ENCODE measurements at places on chromosomes 7 and 10.
A peak's percentile ranks its signal among the peaks of the same experiment; 100 is the strongest.

GRCh38 chr7:117319181-117319580 is 3.7 kb downstream of the WNT2 start:
- no peak for DNase-seq

GRCh38 chr10:67868132-67868531 is 16.3 kb upstream of the SIRT1 start:
- no peak for DNase-seq

DNA sequence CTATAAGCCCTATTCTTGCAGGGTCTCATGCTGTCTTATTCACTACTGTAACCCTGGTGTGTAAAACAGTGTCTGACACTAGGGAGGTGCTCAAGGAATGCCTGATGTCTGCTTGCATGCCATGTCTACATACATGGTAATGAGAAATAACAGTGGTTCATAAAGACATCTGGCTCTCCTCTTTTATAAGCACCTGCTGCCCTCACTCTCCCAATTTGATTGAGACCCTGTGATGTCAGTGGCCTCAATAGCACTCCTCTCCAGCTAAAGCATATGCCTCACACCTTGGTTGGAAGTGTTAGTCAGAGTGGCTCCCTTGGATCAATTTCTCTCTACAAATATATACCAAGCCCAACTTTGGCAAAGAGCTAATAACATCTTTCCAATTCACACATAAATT is 30.6 kb downstream of the ANK3 start:
- no peak for DNase-seq

GRCh38 chr7:138975343-138976104 is 5.7 kb downstream of the KIAA1549 start:
- DNase-seq, result peak; percentile 86

DNA sequence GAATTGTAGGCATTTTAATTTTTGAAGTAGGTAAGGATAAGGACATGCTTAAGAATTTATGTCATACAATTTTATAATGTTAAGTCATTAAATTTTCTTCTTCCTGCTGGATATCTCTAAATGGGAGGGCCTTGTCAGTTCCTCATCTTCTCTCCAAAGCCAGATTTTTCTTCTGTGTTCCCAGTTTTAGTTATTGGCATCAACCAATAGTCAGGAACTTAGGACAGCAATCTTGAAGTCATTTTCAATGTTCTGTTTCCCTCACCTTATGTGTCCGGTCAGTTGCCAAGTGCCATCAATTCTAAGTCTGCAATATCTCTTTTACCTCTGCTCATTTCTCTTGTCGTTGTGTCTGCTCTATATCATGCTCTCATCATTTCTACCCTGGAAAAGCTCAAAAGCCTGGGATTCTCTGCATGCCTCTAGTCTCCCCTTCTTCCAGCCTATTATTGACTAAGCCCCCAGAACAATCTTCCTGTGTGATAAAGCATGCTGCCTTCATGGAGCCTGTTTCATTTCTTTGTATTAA is 145.2 kb downstream of the PPP1R9A start:
- no peak for DNase-seq

DNA sequence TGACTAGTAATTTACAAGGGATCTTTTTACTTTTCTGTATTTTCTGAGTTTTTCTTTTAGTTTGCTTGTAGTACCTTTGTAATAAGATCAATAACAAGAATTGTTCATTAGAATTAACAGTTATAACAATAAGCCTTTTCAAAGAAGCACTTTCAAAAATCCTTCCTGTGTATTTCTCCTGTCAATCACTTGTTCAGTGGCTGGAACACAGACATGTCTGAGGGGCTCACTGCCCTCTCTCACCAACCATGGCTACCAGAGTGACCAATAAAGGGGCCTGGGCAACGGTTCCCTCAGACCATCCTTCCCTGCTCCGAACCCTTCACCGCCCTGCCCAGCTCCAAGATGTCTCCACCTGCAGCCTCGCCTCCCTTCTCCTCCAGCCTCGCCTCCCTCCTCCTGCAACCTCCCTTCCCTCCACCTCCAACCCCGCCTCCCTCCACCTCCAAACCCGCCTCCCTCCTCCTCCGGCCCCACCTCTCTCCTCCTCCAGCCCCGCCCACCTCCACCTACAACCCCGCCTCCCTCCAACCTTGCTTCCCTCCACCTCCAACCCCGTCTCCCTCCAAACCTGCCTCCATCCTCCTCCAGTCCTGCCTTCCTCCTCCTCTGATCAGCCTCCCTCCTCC is 353.4 kb downstream of the TNS3 start:
- DNase-seq, result no peak

GRCh38 chr7:133196856-133197612 is 55.8 kb upstream of the EXOC4 start:
- DNase-seq, result no peak

- DNase-seq, result no peak
Measured at GRCh38 chr10:61779950-61780659, 117.4 kb downstream of the CABCOCO1 start.

DNA sequence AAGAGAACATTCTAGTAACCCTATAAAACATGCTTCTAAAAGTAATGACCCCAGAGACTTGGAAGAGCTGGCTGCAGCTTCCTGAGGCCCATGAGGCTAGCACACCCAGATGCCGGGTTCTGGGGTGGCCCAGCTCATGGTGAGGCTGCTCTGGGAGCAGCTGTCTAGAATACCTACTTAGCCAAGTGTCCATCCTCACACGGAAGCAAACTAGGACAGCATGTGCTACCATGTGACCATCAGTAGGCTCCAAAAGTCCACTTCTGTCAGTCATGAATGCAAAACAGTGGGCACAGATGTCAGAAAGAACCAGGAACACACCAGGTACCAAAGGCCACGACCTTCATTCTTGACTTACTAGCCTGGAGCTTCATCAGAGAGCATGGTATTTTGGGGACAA is 32.4 kb downstream of the CTBP2 start:
- DNase-seq, result no peak

GRCh38 chr7:95536656-95537311 is 51.0 kb downstream of the ASB4 start:
- no peak for DNase-seq

GRCh38 chr10:58087896-58088295 is 179.8 kb downstream of the IPMK start:
- no peak for DNase-seq

GRCh38 chr10:33293076-33293475 is 41.4 kb downstream of the NRP1 start:
- no peak for DNase-seq

DNA sequence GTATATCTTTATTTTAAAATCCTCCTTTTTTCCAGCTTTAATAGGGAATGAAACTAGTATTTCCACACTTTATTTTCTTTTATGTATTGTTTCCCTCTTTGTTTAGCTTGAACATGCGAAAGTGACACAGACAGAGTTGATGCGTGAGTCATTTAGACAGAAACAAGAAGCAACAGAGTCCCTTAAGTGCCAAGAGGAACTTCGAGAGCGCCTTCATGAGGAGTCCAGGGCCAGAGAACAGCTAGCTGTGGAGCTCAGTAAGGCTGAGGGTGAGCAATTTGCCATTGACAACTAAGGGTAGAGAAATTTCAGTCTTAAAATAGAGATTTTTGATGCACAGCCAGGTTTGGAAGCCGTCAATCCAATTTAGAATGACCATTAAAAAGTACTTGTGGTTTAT is 73.1 kb downstream of the CYP51A1 start:
- no peak for DNase-seq

GRCh38 chr10:3647074-3647473 is 137.9 kb downstream of the KLF6 start:
- no peak for DNase-seq

- no peak for DNase-seq
Measured at GRCh38 chr10:73478636-73479035, 17.2 kb downstream of the PPP3CB start.

- DNase-seq, result no peak
Measured at GRCh38 chr10:123642293-123642692, 23.9 kb upstream of the GPR26 start.

DNA sequence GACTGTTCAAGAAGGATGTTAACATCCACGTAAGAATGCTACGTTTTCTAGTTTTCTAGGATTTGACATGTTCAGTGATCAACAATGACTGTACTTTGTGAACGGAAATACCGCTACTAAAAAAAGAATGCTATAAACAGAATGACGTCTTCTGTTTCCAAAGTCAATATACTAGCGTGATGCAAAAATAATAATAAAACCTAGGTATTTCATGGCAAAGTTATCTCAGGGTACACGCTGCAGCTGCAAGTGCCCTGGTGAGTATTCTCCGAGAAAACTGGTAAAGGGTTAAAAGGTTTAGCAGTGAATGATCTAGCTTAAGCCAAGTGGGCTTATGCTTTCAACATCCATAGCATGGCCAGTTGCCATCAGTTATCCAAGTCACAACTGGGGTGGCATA is 653.3 kb upstream of the PFKP start:
- DNase-seq, result no peak

DNA sequence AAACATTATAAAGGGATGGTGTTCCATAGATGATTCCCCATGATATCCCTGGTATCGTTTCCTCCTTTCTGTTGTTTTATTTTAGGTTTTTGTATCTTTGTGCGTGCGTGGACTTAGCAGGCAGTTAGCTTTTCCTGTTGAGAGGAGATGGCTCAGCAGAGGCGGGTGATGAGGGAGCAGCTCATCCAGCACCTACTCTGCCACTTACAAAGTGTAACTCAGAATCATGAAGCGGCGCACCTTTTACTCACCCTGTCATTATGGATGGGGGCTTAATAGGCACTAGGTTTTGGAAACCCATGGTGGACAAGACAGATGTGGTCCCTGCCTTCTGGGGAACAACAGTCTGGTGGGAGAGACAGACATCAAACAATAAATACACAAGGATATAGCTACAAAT is 17.1 kb downstream of the FAM241B start:
- DNase-seq, result no peak

DNA sequence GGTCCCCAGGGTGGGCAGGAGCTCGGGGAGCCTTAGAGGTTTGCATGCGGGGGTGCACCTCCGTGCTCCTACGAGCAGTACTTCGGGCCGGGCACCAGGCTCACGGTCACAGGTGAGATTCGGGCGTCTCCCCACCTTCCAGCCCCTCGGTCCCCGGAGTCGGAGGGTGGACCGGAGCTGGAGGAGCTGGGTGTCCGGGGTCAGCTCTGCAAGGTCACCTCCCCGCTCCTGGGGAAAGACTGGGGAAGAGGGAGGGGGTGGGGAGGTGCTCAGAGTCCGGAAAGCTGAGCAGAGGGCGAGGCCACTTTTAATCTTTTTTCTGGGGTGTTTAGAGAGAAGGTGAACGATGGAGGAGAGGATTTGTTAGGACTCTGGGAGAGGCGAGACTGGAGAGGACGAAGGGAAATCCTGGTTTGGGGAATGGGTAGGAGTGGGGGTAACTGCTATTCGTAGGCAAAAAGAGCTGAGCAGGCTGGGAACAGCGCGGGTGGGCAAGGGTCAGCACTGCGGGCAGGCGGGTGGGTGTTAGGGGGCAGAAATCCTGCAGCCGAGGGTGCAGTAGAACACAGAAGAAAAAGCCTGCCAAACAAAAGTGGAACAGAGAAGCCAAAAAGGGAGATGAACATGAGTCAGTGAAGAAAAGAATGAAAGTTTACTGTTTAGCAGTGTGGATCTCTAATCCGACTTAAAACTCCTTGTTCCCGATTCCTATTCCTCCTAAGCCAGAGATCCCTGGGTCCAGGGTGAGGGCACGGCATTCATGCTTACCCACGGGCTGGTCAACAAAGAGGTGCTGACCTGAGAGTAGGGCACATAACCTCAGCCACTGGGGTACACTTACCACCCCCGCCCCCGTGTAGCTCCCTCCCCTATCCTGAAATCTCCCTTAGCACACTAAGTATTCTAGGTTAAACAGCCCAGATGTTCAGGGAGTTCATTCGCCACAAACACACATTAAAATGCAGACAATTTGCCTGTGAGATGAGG is 26.9 kb downstream of the PRSS2 start:
- DNase-seq, result no peak

DNA sequence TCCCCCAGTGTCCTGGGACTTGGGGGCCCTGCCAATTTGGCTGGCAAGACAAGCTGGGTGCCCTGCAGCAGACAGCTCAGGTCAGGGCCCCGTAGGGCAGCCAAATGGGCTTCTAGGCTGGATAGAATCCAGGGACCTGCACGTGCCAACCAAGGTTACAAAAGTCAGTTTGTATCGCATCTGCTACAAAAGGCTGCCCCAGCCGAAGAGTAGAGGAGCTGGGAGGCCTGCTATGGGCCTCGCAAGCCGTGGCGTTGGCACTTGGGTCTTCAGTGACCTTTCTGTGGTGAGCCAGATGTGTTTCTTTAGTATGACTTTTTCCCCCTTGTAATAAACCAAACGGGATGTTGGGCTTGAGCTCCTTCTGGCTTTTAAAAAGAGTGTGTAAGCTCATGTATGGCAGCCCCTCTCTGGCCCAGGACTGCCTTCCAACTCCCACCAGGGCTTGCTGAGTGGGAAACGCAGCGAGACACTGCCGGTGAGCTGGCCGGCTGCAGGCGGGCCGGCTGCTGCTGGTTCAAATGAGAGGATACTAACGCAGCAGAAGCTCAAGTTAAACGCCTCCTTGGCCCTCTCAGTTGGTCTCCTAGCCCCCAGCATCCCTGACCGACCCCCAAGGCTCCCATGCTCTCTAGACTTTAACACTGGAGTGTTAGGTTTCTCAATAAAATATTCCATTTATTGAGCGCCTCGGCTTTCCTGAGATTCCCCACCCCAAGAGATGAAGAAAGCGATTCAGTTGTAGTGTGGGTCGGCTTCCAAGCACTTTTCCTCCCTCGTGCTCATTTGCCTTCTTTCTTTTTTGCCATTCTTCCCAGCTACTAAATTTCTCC is 3.1 kb upstream of the HOXA10 start:
- no peak for DNase-seq

- no peak for DNase-seq
Measured at GRCh38 chr7:37150856-37151255, 297.8 kb downstream of the ELMO1 start.

DNA sequence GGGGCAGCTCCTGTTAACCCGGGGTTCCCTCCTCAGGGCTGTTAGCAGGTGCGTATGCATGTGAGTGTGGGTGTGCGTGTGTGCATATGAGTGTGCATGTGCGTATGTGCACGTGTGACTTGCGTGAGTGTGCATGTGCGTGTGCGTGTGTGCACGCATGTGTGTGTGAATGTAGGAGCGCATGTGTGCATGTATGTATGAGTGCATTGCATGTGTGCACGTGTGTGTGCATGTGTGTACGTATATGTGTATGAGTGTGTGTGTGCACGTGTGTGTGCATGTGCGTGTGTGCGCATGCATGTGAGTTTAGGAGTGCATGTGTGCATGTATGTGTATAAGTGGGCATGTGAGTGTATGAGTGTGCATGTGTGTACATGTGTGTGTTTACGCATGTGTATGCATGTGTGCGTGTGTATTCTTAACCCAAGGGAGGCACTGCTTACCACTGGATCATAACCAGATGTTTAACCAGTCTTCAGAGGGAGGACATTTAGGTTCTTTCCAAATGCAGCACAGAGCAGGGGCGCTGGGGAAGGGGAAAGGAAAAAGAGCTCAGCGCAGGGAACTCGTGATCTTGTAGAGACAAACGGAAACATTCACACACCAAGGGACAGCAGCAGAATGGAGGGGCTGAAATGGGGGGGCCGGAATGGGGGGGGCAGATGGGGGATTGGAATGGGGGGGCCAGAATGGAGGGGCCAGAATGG is 45.0 kb downstream of the PWWP2B start:
- DNase-seq, result no peak

All from SK-N-DZ (cell line).